ENCODE measurements at places on chromosomes 6 and 20.

- H3K4me1 ChIP-seq = no peaks in the 10 kb centered on the region
- no peaks in the 10 kb centered on the region for H3K36me3 ChIP-seq
- H3K27ac ChIP-seq = no peak overlapping the region
- no peaks in the 10 kb centered on the region for H3K27me3 ChIP-seq
- no peak overlapping the region for H3K4me3 ChIP-seq
These were observed 26.6 kb upstream of the SRSF6 start for GRCh38 chr20:43431134-43431519.

DNA sequence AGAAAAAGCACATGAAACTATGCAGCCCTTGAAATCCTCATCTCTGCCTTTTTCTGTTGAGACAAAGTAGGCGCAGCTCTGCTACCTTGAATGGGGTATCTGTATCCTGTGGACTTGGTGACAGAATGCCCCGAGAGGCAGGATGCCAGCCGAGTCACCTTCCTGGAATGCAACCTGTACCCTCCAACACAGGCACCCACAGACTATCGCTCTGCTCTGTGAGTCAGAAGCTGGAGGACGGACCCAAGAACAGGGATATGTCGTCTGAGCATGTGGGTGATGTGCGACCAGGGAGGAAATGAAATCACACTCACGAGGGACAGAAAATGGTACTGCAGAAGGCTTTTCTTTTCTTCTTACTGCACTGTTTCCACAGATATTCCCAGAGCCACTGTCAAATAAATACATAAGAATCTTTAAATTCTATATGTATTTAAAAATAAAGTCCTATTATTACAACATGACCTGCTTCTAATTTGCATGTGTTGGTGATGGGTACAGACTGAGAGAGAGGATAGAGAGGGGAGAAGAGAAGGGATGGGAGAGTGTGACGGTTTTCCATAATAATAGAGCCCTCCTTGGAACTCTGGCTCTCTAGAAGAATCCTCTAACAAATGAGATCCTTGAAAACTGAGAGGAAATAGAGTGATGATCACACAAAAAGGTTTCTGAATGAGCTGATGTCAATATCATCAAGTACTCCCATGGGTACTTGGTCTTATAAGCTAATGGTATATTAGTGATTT lies 308.1 kb downstream of the FOXC1 start:
- DNase-seq = no peak
- H3K36me3 ChIP-seq = no peaks in the 10 kb centered on the region
- H3K27me3 ChIP-seq = no peaks in the 10 kb centered on the region
- no peak overlapping the region for H3K4me3 ChIP-seq
- H3K27ac ChIP-seq = no peak overlapping the region

DNA sequence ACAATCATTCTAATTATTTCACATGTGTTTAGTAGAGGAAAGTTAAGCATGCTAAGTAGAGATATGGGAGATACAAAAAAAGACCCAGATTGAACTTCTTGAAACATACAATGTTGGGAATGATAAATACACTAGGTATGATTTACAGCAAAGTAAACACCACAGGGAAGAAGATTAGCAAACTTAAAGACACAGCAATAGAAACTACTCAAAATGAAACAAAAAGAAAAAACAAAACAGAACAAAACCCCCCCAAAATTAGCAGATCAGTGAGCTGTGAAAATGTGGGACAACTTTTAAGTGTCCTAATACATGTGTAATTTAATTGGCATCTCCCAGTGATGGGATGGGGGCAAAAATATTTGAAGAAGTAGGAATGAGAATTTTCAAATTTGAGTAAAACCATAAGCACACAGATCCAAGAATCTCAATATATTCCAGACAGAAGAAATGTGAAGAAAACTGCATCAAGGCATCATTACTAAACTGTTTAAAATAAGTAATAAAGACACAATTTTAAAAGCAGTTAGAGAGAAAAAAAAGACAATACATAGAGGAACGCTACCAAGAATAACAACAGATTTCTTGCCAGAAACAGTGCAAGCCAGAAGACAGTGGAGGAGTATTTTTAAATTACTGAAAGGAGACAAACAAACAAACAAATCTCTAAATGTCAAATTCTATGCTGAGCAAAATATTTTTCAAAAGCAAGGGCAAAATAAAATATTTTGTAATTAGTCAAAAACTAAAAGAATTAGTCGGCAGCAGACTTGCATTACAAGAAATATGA lies 473.7 kb downstream of the QKI start:
- H3K4me3 ChIP-seq = no peak overlapping the region
- H3K27me3 ChIP-seq = no peaks in the 10 kb centered on the region
- H3K36me3 ChIP-seq = no peaks in the 10 kb centered on the region
- no peak for DNase-seq
- no peaks in the 10 kb centered on the region for H3K4me1 ChIP-seq

DNA sequence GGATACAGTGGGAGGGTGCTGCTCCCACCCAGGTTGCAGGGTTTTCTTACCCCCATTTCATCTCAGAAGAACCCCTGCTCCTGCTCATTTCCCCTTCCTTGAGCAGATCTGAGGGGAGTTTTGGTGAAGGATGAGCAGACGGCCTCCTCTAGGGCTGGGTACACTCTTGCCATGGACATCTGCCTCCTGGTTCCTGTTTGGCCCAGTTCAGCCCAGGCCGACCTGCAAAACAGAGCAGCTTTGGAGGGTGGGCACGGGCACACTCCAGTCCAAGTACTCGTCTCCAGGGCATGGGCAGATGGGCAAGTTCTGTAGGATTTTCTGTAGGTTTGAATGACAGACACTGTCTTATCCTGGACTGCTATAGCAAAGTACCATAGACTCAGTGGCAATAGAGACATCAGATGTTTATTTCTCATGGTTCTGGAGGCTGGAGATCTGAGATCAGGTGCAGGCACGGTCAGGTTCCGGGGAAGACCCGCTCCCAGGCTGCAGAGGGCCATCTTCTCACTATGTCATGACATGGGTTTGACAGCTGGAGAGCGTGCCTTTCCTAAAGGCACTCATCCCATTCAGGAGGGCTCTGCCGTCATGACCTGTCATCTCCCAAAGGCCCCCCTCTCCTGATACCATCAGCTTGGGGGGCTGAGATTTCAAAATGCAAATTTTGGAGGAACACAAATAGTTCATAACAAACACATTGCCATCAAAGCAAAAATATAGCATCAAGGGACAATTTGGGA lies 6.2 kb downstream of the NPBWR2 start:
- no peak for DNase-seq
- H3K36me3 ChIP-seq = peaks cover 6% of the 10 kb centered on the region
- peaks cover 11% of the 10 kb centered on the region for H3K27me3 ChIP-seq

DNA sequence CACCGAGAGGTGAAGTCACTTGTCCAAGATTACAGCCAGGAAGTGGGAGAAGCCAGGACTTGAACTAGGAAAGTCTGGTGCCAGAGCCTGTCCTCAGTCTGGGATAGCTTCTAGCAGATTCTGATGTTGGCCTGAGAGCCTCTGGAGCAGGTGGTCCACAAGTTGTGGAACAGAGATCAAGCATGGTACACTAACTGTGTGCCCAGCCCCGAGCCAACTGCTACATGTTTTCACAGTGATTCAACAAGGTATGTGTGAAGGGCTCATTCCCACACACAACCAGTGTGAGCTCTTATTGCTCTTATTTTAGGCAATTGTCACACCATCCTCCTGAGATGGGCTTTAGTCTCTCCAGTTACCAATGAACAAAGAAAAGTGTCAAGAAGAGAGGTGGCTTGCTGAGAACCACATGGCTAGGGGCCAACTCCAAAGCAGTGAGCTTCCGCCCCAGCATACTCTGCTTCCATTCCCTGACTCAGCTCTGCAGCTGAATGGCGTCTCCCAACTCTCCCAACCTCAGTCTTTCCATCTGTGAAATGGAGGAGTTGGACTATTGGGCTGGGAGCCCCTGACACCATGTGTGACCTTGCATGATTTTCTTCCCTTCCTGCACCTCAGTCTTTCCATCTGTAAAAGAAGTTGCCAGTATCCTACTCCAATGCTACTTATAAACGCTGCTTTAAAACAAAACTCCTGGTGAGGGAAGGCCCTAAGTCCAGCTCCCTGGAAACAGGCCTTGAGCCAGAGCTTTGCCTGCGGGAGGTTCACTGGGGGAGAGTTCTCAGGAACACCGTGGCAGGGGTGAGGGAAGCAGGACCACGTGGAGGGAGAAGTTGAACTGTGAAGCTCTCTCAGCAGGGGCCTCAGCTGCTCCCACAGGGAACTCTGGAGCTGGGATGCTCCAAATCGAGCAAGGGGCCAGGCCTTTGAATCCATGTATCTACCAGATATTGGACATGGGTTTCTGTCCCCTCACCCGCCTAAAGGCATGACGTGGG lies 40.9 kb downstream of the CDH22 start:
- no peak overlapping the region for H3K4me3 ChIP-seq
- no peaks in the 10 kb centered on the region for H3K4me1 ChIP-seq
- H3K27ac ChIP-seq = no peak overlapping the region
- H3K27me3 ChIP-seq = no peaks in the 10 kb centered on the region
- no peak for DNase-seq

GRCh38 chr20:36519944-36520343 lies 21.4 kb upstream of the MYL9 start:
- no peak overlapping the region for H3K4me3 ChIP-seq
- DNase-seq = no peak
- H3K4me1 ChIP-seq = peaks cover 4% of the 10 kb centered on the region
- H3K36me3 ChIP-seq = peaks cover 86% of the 10 kb centered on the region
- no peak overlapping the region for H3K27ac ChIP-seq

DNA sequence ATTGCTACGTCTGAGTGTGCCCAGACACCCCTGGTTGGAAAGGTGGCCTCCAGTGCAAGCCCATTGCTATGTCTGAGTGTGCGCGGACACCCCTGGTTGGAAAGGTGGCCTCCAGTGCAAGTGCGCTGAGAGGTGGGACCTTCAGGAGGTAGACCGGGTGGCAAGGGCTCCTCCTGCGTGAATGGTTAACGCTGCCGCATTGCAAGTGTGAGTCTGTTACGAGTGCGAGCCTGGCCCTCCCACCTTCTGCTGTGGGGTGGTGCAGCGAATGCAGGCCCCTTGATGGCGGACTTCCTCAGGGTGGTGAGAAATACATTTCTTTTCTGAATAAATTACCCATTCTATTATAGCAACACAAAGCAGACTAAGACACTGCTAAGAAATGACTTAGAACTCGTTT lies 208.8 kb downstream of the DLL1 start:
- no peak overlapping the region for H3K27ac ChIP-seq
- no peaks in the 10 kb centered on the region for H3K36me3 ChIP-seq
- no peaks in the 10 kb centered on the region for H3K27me3 ChIP-seq

DNA sequence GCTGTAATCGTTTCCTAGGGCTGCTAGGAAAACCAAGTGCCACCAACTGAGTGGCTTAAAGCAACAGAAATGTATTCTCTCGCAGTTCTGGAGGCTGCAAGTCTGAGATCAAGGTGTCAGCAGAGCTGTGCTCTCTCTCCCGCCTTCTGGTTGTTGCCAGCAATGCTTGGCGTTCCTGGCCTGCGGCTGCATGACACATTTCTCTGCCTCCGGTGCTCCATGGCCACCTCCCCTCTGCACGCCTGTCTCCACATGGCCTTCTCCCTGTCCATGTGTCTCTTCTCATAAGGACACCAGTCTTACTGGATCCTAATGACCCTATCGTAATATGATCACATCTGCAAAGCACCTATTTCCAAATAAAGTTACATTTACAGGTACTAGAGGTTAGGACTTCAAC lies 91.7 kb upstream of the AKAP12 start:
- no peaks in the 10 kb centered on the region for H3K36me3 ChIP-seq
- H3K27ac ChIP-seq = no peak overlapping the region
- peaks cover 3% of the 10 kb centered on the region for H3K4me1 ChIP-seq
- H3K4me3 ChIP-seq = no peak overlapping the region

- no peak overlapping the region for H3K27ac ChIP-seq
- no peak for DNase-seq
- H3K36me3 ChIP-seq = no peaks in the 10 kb centered on the region
- no peaks in the 10 kb centered on the region for H3K4me1 ChIP-seq
These were observed 46.4 kb upstream of the TGM2 start for GRCh38 chr20:38211200-38212097.

GRCh38 chr20:7859356-7859802 lies 80.9 kb downstream of the HAO1 start:
- no peaks in the 10 kb centered on the region for H3K27me3 ChIP-seq
- no peak overlapping the region for H3K4me3 ChIP-seq
- no peaks in the 10 kb centered on the region for H3K36me3 ChIP-seq

GRCh38 chr6:39108041-39108839 lies 6.7 kb downstream of the SAYSD1 start:
- no peak overlapping the region for H3K27ac ChIP-seq
- H3K4me3 ChIP-seq = no peak overlapping the region
- H3K4me1 ChIP-seq = peaks cover 4% of the 10 kb centered on the region
- peaks cover 3% of the 10 kb centered on the region for H3K36me3 ChIP-seq

GRCh38 chr20:59165396-59165795 lies 1.8 kb downstream of the ZNF831 start:
- no peaks in the 10 kb centered on the region for H3K36me3 ChIP-seq
- H3K4me1 ChIP-seq = no peaks in the 10 kb centered on the region
- no peaks in the 10 kb centered on the region for H3K27me3 ChIP-seq
- H3K27ac ChIP-seq = peak overlapping the region; percentile 73
- no peak overlapping the region for H3K4me3 ChIP-seq
- DNase-seq = no peak

- H3K4me3 ChIP-seq = no peak overlapping the region
- no peak for DNase-seq
- peak overlapping the region; percentile 32 for H3K27ac ChIP-seq
- peaks cover 5% of the 10 kb centered on the region for H3K4me1 ChIP-seq
- H3K36me3 ChIP-seq = no peaks in the 10 kb centered on the region
These were observed 67.5 kb downstream of the RTN4IP1 start for GRCh38 chr6:106561686-106562405.

DNA sequence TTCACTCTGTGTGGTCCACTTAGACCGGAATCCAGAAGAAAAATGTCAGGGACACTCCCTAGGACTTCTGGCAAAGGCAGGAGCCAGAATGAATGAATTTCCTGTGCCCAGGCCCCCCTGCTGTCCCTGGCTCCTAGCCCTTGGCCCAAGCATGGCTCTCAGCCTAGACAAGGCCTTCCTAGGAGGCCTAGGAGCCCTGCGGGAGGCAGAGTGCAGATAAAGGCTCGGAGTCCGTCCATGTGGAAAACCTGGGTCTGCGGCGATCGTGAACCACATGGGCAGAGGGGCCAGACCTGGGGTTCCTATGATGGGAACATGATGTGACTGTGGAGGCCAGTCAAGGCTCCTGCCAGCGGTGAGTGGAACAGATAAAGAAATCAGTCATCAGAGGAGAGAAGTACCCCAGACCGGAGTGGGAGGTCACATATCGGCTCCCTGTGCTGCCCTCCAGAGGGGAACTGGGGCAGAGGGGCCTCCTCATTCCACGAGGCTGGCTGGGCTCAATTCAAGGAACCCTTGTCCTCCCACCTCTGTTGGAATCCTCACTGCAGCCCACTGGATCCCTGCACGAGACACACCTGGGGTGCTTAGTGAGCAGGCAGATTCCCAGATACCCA lies 5.9 kb upstream of the VSTM2L start:
- peaks cover 2% of the 10 kb centered on the region for H3K27me3 ChIP-seq
- no peak overlapping the region for H3K27ac ChIP-seq
- no peak overlapping the region for H3K4me3 ChIP-seq
- H3K36me3 ChIP-seq = no peaks in the 10 kb centered on the region
- no peaks in the 10 kb centered on the region for H3K4me1 ChIP-seq
